ENCODE measurements at places on chromosomes 4 and X. TPM values are rescaled to one million over a fixed set of nuclear protein-coding genes. Genes with fewer than 3 reads are reported as not detected.

- no peak for DNase-seq
Measured at GRCh38 chrX:105653891-105654290, 168.4 kb upstream of the NRK start.

The TMPRSS11F gene
- not detected for total RNA-seq

DNA sequence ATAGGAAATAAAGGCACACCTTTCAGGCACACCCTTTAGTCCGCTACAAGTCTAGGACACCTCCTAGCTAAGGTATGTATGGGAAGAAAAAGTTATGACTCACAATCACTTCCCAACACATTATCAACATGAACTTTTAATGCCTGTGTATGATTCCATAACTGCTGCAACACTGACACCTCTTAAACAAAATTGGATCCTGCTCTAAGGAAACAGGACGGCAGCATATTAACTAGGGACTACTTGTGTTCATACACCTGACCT lies 2.4 kb upstream of the PPP3CA start:
- DNase-seq: no peak

The UGT2B10 gene
- total RNA-seq: not detected

DNA sequence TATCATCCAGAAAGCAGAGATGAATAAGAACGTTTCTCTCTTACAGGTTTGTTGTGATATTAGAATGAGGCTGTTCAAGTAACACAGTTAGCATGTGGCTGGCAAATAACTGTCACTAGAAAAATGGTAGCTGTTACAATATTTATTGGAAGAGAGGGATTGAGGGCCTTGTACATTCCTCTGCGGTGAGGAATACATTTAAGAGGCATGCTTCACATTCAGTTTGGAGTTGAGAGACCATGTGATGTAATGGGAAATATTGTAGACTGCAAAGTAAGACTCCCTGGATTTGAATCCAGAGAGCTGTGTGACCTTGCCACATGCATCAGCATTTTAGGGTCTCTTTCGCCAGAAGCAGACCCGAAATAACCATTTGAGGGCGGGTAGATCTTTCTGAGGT lies 104.8 kb upstream of the KIT start:
- DNase-seq: no peak

DNA sequence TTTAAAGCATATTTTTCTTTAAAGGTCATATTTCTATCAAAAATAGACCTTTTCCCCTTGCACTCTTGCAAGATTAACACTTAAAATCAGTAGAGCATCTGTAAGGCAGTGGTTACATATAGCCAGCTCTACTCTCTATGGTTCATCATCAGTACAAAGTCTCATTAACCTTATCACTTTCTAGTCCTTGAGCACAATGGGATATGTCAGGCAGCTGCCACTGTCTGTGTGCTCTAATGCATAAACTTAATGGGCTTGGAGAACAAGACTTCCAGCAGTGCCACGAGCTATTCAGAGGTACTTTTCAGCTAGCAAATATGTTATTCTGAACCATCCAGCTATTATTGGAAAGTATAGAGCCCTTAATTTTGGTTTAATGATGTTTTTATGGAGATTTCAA lies 393.7 kb downstream of the GASK1B start:
- DNase-seq: no peak

- DNase-seq: no peak
Measured at GRCh38 chr4:159341522-159341921, 238.6 kb downstream of the RAPGEF2 start.

- no peak for DNase-seq
Measured at GRCh38 chr4:132114885-132115284, 1034.2 kb upstream of the PCDH10 start.

The KIF4A gene
- 0.84 TPM for total RNA-seq

The CDS1 gene
- total RNA-seq: 0.68 TPM

The COX7B2 gene
- total RNA-seq: not detected

DNA sequence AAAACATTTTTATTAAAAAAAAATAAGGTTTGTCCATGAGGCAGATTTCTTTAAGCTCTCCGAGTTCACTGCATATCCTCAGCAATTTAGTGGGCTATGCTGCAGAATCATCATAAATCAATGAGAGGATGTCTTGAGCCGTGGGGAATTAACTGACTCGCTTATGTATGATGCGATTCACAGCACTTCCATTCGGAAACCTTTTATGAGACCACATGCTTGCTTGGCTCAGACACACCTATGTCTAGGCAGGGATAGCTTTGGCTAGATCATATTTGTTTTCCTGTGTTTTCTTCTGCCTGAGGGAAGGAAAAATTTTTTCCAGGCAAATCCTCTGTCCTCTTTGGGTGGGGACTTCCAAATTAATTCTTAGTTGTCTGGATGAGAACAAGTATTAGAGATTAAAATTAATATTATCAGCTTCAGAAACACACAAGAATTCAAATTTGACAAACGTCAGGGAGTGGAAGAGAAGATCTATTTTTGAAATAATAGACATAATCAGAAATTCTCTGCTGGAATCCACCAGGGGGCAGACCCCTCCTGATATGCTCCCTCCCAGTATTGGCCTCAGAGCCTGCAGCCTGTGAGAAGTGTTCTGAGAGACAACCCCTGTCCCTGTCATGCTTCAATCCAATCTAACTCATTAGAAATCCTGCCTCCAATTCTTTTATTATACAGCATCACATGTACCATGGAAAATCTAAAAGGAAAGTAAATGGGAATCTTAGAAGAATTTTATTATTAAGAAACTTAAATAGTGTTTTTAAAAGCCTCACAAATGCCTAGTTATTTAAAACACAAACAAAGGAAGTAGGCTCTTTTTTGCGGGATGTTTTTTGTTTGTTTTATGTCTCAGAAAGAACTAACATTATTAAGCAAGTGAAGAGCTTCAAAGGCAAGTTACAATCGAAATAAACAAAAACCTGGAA lies 345.1 kb upstream of the TACR3 start:
- DNase-seq: no peak

The PHF8 gene
- total RNA-seq: 10.1 TPM

The ADH1A gene
- total RNA-seq: 0.84 TPM

- DNase-seq: no peak
Measured at GRCh38 chr4:25060241-25060962, 29.7 kb upstream of the LGI2 start.

DNA sequence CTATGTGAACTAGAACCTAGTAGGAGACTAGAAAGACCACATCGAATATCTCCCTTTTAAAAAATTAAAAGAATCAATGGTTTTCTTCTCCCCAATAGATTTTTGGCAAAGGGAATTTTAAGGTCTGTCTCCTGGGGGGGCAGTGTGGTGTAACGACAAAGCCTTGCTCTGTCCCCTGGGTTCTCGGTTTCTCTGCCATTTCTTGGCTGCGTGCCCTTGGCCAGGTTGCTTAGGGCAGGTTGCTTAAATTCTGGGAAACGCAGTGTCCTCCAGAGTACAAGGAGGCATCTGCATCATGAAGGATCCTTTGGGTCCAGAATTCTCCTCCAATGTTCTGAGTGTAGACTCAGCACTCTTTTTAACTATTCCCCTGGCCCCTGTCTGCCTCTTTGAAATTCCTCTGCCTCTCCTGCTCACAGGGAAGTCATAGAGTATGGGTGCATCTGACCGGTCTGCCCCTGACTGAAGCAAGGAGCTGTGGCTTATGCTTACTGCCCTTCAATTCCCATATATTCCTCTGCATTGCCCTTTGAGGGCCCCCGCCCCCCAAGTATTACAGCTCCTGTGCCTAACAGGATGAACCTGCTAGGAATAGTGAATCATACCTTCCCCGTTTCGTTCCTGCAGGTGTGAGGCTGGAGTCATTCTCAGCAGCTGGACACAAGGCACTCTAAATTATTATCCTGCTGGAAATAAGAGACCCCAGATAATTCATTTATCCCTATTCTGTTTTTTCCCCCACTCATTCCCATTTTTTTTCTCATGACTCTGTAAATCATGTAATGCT lies 2.2 kb downstream of the KIT start:
- DNase-seq: no peak

The RPS6KA6 gene
- 0.32 TPM for total RNA-seq

GRCh38 chr4:89439533-89439932 lies 131.9 kb upstream of the GPRIN3 start:
- DNase-seq: no peak

GRCh38 chr4:40722576-40723161 lies 27.1 kb upstream of the NSUN7 start:
- no peak for DNase-seq

DNA sequence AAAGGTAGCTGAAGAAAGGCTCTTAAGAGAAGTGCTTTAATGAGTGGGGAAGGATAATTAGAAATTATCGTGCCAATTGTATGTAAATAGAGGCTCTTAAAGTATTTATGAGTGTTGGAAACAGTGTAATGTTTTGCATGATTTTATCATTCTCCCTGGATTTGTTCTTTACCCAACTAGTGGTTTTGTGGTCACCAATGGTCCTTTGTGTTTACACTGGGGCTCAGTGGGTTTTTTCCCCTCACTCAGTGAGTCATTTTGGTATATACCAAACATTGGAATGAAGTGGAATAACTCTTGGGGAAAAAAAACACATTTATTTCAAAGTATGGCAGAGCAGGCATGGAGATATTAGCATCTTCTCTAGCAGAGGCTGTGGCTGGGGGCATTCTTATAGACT lies 20.8 kb upstream of the LGI2 start:
- no peak for DNase-seq

The GATA1 gene
- total RNA-seq: 0.16 TPM

DNA sequence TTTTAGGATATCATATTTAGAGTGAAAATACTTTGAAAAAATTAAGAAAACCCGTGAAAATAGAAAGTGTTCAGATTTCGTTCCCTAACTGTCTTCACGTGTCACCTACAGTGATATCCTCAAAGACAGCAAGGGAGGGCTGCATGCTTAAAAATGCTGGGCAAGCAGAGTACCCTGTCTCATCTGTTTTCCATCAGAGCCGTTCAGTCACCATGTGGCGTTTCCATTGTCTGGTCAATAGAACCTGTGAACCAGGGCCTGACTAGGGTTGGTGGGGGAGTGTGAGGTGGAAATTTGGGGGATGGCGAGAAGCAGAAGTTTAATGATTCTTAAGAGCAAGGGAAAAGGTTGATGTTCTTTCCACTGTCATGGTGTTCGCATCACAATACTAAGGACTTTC lies 173.9 kb downstream of the BMPR1B start:
- no peak for DNase-seq

- no peak for DNase-seq
Measured at GRCh38 chrX:117910216-117910615, 206.4 kb downstream of the KLHL13 start.

DNA sequence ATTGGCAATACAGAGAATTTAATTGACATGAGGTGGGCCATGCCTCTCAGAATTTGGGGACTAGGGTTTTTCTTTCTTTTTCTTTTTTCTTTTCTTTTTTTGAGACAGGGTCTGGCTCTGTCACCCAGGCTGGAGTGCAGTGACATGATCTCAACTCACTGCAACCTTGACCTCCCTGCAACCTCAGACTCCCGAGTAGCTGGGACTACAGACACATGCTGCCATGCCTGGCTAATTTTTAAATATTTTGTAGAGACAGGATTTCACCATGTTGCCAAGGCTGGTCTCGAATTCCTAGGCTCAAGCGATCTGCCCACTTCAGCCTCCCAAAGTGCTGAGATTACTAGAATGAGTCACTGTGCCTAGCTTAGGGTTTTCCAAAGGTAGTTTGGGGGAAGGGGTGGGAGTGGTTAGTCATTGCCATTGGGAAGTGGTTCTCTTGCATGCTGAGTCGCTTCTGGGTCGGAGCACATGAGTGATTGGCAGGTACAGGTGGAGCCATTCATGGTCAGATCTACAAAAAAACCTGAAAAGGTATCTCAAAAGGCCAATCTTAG lies 54.5 kb downstream of the MID2 start:
- no peak for DNase-seq

The SRD5A3 gene
- 9.5 TPM for total RNA-seq

DNA sequence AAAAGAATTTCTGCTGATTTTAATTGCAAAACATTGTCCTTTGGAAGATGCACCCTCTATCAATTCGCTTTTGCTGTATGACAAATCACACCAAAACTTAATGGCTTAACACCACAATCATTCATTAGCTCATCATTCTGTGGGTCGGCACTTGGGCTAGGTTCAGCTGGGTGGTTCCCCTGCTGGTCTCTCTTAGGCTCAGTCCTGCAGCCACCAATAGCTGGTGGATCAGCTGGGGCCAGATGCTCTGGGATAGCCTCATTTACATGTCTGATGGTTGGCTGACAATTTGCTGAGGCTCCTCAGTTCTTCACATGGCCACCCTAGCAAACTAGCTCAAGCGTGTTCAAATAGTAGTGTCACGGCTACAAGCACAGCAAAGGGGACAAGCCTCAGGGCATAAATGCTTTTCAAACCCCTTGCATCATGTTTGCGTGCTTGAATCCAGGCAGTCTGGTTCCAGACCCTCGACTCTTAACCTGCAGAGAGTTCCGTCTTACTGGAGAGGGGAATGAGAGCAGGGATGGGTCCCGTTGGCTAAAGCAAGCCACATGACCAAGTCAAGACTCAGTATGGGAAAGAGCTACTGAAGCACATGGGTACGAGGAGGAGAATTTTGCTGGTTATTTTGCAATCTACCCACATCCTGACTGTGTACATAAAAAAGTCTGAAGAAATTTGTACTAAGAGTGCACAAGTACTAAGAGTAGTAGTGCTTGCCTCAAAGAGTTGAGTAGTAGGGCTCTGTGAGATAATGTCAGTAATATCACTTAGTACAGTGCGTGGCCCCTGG lies 7.5 kb upstream of the ACSL1 start:
- DNase-seq: no peak

The KCTD8 gene
- total RNA-seq: 0.19 TPM

DNA sequence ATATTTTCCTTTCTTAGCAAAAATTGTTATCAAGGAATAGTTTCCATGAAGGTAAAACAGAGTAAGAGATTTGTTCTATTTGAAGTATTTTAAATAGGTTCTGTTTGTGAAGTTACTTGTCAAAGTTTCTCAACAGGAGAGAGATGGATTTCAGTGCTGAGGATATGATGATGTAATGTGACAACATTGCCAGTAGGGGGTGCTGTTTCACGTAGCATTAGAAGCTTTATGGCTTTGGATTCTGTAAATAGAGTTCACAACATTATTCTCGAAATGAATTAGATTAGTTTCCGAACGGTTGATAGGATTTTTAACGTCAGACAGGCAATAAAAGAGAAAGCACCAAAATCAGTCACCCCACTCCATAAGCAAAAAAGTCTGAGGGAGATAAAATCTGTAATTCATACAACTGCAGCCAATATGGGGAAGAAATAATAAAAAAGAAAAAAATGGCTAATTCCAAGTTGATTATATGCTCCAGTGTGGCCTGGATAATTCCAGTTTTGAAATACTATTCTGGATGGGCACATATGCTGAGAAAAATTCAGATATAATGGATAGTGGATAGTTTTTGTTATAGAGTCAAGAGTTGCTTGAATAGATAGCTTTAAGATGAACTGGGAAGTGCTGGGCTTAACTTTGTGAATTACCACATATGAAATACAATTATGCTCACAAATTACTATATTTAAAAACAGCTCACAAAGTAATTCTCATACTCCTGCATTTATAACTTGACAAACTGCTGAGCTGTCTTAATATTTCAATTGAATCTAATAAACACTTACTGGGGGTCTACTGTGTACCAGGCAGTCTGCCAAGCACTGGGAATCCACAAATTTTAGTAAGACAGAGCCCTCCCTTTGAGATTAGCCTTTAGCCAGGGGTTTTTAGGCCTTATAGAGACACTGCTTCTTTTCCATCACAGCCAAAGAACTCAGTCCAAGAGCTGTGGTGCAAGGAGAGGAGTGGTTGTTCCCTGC lies 109.1 kb downstream of the GPAT3 start:
- DNase-seq: no peak

The GEMIN8 gene
- 9.3 TPM for total RNA-seq

The COX18 gene
- total RNA-seq: 14.9 TPM

GRCh38 chr4:168796362-168797106 lies 213.5 kb downstream of the CBR4 start:
- DNase-seq: no peak

GRCh38 chrX:109857584-109858228 lies 124.6 kb upstream of the ACSL4 start:
- DNase-seq: no peak

All from Right ventricle myocardium inferior (tissue), 1 donor.